ENCODE measurements at places on chromosomes 7 and 10.

DNA sequence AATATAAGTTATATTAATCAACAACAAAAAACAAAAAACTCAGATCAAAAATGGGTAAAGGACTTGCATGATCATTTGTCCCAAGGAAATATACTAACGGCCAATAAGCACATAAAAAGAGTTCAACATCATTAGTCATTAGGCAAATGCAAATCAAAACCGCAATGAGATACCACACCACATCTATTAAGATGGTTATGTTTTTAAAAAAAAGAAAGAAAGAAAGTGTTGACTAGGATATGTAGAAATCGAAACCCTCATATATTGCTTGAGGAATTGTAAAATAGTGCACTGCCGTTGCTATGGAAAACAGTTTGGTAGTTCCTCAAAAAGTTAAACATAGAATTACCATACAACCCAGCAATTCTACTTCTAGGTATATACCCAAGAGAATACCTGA is 39.4 kb upstream of the CTNNA3 start:
- no peak for DNase-seq

DNA sequence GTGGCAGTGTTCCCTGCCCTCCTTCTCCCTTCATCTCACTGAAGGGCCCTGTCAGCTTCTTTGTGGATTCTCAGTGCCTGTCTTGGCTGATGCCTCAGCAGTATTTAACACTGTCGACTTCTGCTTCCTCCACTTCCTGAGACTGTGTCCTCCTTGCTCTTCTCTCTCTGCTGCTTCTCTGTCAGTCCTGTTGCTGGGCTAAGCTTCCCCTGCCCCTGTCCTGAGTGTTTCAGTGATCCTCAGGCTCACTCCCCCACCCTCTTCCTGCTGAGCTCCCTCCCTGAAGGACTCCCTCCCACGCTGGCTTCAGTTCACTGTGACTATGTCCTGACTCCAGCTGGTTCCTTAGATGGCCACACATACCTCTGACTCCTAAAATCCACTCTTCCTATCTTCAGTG is 64.9 kb downstream of the CREM start:
- DNase-seq, result no peak

GRCh38 chr7:40327873-40328272 is 193.1 kb downstream of the SUGCT start:
- DNase-seq, result no peak

DNA sequence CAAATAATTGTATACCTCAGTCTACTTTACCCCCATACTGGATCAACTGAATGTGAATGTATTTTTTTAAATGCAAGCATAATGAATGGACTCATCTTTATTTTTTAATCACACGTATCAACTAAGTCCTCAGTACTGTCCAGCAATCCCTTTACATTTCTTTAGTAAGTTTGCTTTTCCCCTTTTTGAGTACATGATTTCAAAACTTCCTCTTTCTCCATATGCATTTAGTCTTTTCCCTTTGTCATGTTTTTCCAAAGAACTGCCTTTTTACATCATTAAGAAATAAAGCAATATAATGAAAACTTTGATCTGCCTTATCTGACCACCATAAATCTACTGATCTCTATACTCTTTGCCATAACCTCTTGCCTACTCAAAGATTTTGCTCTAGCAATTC is 182.5 kb upstream of the AKR1E2 start:
- DNase-seq, result no peak

DNA sequence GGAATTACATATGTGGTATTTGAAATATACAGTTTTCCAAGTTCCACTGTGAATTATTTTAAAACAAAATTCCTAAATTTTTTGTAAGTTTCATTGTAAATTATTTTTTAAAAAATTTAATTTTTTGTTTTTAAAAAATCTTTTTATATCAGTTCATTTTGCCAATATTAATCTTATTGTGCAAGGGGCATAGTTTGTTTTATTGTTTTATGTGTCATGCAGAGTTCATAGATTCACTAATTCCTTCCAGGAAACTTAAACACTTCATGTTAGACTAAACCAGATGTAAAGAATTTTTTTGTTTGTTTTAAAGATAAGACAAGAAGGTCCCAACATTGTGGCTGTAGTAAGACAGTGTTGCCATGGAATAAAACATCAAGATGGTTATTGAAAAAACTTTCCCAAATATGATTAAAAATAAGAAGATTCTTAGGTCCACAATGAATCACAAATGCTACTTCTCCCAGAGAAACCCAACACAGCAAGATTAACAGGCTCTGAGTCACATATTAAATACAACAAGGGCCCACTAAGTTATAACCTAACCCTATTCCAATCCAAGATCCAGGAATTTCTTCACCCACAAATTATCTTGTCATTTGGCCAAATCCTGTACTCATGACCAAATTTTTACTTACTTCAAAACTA is 464.7 kb upstream of the IGFBP3 start:
- no peak for DNase-seq

DNA sequence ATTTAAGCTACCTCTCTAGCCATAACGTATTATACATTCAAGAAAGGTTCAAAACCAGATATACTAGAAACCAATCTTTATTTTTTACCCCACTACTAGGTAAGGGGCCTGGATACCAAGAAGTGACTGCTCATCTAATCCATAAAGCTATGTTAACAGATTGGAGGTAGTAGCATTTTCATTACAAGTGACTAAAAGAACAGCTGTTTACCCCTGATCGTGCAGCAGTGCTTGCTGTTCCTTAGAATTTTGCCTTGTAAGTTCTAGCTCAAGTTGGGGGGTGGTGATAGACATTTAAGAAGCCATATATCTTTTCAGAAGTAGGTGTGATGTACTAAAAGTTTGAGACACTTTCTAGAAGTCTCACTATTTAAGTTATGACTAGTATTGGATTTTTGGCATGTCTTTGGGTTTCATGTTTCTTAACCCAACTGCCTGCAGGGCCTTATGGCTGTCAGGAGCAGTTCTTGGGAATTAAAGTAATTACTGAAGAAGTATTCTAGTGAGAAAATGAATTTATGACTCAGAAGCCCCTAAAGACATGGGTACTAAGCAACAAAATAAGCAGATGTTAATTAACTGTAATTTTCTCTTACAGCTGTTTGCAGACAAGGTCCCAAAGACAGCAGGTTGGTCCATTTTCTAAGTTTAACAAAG is 2.3 kb downstream of the PPIA start:
- DNase-seq, result no peak

DNA sequence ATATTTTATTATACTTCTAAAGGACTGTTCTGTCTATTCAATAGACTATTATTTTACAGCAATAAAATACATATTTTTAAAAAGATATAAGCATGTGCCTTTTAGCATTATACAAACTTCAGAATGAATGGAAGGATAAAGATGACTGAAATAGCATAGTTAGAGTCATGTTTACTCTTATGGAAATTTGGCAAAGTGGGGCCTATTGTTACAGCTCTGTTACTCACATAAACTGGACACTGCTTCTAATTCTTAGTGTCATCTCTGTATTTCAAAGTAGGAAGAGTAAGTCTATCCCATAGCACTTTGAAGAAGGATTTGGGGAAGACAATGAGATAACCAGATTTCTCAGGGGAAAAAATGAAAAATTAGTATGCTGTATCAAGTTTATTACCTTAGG is 168.2 kb downstream of the SKAP2 start:
- no peak for DNase-seq

GRCh38 chr10:79940431-79940830 is 8.5 kb downstream of the SFTPD start:
- DNase-seq, result no peak

- DNase-seq, result no peak
Observed at GRCh38 chr10:73905256-73906020, 5.5 kb upstream of the PLAU start.

- no peak for DNase-seq
Observed at GRCh38 chr10:44923611-44924010, 12.5 kb downstream of the TMEM72 start.

DNA sequence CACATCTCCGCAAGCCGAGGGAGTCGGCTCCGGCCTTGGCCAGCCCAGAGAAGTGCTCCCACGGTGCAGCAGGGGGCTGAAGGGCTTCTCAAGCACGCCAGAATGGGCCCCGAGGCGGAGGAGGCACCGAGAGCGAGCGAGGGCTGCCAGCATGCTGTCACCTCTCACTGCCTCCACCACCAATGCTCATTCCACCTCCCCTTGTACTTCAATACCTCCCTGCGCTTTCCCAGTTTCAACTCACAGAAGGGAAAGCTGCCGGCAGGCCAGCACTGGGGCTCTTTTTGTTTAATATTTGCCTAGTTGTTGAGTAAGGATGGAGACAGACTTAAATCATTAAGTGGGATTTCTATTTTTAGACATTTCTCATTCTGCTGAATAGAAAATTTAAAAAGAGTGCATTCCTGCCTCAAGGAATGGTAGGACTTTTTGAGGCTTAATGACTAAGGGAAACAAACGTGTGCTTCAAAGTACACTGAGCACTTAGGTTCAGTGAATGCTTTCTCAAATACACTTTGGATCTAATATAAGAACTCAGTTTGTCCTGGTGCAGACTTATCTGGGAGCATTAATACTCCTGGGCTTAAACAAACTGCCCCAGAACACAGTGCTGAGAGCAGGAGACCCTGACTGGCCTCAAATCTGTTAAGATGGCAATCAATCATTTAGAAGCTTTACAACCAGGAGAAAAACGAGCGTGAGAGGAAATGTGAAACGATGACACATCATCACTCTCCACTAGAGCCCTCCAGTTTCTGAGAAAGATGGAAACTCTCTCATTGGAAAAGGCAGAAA is 131.2 kb downstream of the RALA start:
- no peak for DNase-seq

DNA sequence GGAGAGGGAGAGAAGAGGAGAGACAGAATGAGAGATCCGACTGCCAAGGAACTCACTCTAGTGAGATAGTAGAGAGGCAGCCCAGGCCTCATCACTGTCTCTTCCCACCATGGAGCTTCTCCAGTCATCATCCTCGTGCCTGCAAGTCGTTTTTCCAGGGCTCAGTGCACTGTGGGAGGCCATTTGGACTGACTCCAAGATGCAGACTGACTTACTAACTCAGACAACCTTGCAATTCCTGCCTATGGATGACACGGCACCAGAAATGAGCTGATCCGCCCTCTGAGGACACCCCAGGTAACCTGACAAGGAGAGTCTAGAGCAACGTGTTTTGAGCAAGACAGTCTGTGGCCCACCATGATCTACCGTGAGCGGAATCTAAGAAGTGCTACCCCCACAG is 154.9 kb downstream of the GLI3 start:
- DNase-seq, result no peak

DNA sequence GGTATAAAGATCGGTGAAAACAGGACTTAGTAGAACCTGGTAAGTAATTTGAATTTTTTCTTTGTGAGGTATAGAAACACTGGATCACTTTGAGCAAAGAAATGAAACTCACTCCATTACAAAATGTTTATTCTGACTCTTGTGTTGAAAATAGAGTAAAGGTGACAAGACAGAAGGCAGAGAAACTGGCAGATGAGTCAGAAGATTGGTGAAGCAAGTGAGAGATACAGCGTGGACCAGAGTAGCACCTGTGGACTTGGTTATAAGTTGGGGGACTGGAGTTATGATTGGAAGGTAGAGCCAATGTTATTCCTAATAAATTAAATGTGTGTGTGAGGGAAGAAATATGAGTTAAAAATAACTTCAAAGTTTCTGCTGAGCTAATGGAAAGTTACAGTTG is 620.9 kb downstream of the ZWINT start:
- no peak for DNase-seq

DNA sequence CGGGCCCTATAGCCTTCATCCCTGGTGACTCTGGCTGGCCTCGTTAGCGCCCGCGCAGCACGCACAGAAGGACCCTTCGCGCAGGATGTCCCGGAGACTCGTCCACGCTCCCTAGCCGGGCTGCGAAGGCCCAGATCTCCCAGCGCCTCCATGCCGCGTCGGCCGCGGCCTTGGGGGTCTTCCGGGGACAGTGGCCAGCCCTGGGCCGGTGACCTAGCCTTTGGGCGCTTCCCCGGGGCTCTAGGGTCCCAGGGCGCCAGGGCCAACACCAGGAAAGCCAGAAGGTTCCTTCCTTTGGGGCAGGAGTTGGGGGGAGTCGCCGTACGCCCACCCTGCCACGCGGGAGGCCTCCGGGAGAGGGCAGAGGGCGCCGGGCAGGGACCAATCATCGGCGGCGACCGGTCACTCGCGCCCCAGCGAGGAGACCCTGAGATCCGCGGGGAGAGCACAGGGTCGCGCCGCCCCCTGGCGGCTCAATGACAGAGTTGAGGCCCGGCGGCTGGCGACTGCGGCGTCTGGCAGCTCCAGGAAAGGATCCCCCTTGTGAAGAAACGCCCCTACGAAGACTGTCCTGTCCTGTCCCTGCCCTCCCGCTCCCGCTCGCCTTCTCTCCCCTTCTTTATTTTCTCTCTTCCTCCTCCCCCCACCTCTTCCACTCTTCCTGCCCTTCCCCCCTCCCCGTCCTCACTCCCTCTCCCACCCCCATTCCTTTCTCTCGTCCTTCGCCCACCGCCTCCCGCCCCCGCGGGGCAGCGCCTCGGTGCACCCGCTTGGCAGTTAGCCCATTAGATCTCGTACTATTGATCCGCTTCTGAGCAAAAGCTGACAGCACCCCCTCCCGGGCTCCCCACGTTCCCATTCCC is 62.3 kb upstream of the LBX1 start:
- peak; percentile 96 for DNase-seq

- no peak for DNase-seq
Observed at GRCh38 chr10:3471472-3471871, 298.9 kb upstream of the PITRM1 start.

GRCh38 chr7:80650030-80650429 is 11.6 kb downstream of the CD36 start:
- DNase-seq, result no peak

GRCh38 chr7:116598278-116598677 is 73.4 kb downstream of the CAV1 start:
- DNase-seq, result no peak

DNA sequence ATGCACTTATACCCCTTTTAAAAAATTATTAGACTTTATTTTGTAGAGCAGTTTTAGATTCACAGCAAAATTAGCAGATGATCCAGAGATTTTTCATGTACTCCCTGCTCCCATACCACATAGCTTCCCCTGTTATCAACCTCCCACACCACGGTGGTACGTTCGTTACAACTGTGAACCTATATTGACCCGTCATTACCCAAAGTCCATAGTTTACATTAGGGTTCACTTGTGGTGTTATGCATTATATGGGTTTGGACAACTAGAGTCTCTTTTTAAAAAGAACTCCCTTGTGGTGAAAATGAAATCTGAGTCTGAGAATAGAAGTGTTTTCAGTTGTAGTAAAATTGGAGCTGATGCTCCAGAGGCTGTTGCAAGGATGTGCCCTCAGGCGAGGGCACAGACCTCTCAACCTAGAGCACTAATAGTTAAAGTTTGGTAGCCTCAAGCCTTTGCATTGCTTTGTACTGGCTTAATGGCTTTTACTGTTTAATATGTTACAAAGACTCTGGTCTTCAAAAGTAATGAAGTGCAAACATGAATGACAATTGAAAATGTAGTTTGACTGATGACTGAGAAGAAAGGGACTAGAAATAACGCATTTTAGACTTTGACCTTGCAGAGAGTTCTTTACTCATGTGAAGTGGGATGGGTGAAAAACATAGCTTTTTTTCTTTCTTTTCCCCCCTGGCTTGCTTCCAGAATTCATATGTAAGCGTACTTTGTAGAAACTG is 30.6 kb upstream of the CSTF2T start:
- no peak for DNase-seq
